Fibroblast of mammary gland (primary cell): ENCODE measurements at places on chromosomes 2 and 18.

- DNase-seq = no peak
Observed at GRCh38 chr2:239883326-239884050, 141.7 kb downstream of the NDUFA10 start.

DNA sequence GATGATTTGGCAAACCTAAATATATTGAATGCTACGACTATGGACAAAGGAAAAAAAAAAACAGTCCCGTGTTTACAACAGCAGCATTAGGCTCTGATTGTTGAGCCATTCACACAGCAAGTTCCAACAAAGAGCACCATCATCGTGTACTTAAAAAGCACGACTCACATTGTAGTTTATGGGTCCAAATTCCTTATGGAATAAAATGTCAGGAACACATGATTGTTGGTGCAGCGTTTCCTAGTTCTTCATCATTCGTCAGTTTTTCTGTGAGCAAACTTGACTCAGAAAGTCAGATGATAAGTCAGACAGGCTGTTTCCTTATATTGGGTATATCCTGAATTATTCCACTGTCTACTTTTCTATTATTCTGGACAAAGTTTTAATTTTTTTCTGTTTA, 10.0 kb upstream of the KIDINS220 start:
- DNase-seq = peak; percentile 58

GRCh38 chr18:23178661-23179081, 43.4 kb downstream of the CABLES1 start:
- DNase-seq = no peak

GRCh38 chr2:143588746-143589145, 459.5 kb downstream of the ARHGAP15 start:
- DNase-seq = no peak

GRCh38 chr2:143939626-143940330, 580.1 kb downstream of the ZEB2 start:
- peak; percentile 34 for DNase-seq

GRCh38 chr2:196798980-196799379, 503 bp downstream of the GTF3C3 start:
- DNase-seq = peak; percentile 20

GRCh38 chr18:25109484-25109883, 242.5 kb downstream of the ZNF521 start:
- DNase-seq = peak; percentile 29

GRCh38 chr2:144500563-144500962, 19.4 kb downstream of the ZEB2 start:
- DNase-seq = no peak

GRCh38 chr2:182241936-182242335, 184.9 kb downstream of the PDE1A start:
- DNase-seq = no peak

GRCh38 chr2:127411653-127412369, 6.4 kb upstream of the PROC start:
- no peak for DNase-seq

GRCh38 chr18:26723981-26724380, 141.5 kb downstream of the AQP4 start:
- DNase-seq = no peak

GRCh38 chr2:146451972-146452371, 1392.9 kb upstream of the ACVR2A start:
- DNase-seq = no peak

DNA sequence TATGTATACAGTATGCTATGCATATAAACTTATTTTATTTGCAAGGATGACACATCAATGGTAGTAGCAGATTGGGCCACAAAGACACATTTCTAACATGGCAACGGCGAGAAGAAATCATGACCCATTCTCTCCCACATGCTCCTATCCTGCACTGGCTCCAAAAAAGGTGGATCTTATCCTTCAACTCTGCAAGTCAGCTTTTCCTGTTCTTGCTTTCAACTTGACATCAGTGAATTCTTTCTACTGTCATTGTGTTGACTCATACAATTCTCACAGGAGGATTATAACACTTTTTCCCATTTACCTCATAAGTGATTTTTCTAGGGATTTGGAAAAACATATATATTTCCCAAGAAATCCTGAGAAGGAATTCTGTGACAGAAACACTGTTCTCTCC, 53.1 kb downstream of the ACVR1 start:
- peak; percentile 90 for DNase-seq

DNA sequence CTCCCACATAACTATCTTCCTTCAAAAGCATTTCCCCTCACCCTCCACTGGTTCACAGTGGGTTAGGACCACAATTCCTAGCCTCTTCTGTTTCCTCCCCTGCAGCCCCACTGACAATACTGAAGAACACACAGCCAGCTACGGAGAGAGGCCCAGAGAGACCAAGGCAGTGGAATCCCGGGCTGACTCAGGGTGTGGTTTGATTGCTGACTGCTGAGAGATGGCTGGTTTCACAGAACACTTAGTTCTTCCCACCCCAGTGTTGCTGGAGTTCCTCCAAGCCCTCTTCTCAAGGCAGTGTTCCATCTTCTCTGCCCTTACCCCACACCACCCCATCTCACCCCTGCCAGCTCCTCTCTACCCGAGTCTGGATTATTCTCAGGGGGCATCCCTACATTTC, 43.3 kb upstream of the ZFP36L2 start:
- peak; percentile 99 for DNase-seq

DNA sequence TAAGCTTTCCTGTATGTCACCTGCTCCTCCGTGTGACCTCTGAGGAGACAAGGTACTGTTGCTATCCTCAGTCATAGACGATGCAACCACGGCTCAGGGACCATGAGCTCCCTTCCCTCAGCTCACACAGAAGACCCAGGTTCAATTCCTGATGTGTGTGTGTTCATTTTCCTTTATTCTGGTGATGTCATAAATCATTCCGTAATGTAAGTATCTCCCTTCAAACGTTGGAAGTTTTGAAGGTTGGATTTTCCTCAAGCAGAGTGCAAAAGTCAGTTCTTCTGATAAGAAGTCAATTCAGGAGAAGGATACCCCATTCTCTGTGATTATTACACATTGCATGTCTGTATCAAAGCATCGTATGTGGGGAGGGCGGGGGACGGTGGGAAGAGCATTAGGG, 118.9 kb upstream of the FAM136A start:
- DNase-seq = no peak

GRCh38 chr2:212908031-212908430, 243.4 kb downstream of the IKZF2 start:
- no peak for DNase-seq

DNA sequence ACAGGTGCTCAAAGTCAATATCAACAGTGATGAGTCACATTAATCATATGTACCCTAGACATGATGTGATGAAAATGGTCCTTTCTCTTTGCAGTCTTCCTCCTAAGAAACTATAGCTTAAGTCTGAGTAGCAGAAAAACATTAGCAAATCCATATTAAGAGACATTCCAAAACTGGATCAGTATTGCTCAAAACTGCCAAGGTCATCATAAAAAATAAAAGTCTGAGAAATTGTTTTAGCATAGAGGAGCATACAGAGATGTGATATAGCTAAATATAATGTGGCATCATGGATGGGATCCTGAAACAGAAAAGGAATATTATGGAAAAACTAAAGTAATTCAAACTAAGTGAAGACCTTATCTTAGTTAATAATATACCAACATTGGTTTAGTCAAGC, 1316.1 kb downstream of the SUCLG1 start:
- no peak for DNase-seq

GRCh38 chr18:59733421-59733820, 36.2 kb upstream of the CCBE1 start:
- DNase-seq = no peak

DNA sequence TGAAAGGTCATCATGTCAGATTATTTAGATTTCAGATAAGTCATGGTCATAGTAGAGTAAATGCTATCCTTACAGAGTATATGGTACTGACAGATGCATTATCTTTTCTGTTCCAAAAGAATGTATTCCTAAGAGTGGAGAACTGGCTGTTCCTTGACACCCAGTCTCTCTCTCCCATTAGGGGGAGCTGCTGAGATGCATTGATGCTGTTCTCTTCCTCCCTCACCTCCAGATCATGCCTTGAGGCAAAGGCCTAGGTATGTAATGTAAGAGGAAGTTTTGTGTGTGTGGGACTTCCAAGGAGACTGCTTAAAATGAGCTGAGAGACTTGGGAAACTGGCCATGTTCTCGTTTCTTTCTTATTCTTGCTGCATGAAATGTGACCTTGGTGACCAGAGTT, 979.5 kb upstream of the CELF4 start:
- DNase-seq = no peak

DNA sequence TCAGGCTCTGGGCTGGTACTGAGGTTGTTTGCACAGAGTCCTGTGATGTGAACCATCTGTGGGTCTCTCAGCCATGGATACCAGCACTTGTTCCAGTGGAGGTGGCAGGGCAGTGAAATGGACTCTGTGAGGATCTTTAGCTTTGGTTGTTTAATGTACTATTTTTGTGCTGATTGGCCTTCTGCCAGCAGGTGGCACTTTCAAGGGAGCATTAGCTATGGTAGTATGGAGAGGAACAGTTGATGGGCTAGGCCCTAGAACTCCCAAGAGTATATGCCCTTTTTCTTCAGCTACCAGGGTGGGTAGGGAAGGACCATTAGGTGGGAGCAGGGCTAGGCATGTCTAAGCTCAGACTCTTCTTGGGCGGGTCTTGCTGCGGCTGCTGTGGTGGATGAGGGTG, 257.0 kb upstream of the GYPC start:
- no peak for DNase-seq

GRCh38 chr2:46169467-46169866, 127.7 kb upstream of the EPAS1 start:
- DNase-seq = no peak

DNA sequence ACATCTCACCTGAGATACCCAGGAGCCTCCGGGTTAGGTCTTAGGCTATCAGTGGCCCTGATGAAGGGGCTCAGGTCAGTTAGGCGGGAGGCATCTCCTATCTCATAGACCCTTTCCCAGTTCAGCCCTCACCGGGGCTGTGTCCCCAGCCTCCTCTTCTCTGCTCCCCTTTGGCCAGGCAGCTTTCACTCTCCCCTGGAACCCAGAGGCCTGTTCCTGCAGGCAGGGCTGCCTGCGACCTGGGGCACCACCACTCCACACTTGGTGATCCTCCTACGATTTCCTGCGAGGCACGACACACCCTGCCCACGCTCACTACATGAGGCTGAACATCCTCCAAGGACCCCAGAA, 51.2 kb downstream of the SFXN5 start:
- DNase-seq = no peak

DNA sequence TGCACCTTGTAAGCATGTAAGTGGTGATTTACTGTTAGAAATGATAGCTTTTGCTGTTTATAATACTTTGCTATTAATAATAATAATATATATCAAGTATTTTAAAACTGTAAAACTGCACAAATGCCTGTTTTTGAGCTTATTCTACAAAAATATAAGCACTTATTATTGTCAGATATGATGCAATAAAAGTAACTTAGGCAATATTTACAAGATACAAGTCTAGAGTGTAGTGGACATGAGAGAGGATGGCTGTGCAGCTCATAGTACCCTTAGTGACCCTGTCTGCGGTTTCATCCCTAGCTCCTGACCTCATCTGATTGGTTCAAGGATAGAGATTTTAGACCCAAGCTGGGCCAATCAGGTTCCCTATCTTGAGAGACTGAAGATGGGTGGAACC, 178.4 kb downstream of the MTX2 start:
- no peak for DNase-seq

DNA sequence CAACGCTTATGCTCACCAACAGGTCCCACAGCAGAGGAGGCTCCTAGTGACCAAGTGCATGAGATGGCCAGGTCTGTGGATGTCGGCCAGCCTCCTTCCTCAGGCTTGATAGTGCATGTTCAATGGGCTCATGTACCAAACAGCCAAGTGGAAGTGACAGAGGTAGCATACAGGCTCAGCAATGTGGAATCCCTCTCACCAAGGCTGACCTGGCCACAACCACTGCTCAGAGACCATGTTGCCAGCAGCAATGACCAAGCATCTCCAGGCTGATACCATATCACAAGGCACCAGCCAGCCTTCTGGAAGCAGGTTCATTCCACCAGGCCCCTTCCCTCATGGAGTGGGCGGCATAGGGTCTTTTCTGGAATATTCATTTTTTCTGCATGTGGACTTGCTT, 61.5 kb downstream of the REEP1 start:
- no peak for DNase-seq

GRCh38 chr18:54181856-54182602, 42.4 kb downstream of the MBD2 start:
- peak; percentile 23 for DNase-seq

- no peak for DNase-seq
Observed at GRCh38 chr2:159912580-159912979, 114.6 kb upstream of the CD302 start.

- no peak for DNase-seq
Observed at GRCh38 chr2:72581560-72582181, 244.2 kb downstream of the EXOC6B start.

DNA sequence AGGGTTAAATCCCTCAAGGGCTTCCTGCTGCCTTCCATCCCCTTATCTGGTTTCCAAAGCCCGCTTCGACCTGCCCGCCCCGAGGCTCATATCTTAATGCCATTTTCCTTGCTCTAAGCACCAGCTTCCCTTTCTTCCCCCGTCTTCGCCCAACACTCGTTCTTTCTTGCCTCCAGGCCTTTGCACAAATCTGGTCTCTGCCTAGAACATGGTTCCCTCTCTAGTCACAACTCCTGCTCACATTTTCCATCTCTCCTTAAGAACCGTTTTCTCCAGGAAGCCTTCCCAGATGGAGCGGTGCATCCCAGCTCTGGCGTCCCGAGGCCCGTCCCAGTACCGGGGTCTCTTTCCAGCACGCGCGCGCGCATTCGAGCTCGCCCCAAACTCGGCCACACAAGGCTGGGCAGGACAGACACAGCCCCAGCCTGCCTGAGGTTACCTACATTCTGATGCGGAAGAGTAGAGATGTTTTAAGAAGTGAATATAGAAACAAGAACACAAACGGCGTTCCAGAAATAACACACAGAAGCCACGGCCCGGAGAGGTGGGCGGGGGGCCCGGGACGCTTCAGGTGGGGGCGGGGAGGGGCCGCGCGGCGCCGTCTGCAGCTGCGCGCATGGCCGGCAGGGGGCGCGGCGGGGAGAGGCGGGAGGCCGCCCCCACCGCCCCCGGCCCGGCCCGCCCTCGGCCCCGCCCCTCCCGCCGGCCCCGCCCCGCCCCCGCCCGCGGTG, at the start of gene DGKD:
TSS of gene DGKD (plus strand) at position 726 of the 731 bp plus-strand sequence. CDS start 25 bp downstream, outside the sequence.
- peak; percentile 14 for DNase-seq

GRCh38 chr2:62814123-62814522, 108.6 kb downstream of the EHBP1 start:
- DNase-seq = peak; percentile 91

DNA sequence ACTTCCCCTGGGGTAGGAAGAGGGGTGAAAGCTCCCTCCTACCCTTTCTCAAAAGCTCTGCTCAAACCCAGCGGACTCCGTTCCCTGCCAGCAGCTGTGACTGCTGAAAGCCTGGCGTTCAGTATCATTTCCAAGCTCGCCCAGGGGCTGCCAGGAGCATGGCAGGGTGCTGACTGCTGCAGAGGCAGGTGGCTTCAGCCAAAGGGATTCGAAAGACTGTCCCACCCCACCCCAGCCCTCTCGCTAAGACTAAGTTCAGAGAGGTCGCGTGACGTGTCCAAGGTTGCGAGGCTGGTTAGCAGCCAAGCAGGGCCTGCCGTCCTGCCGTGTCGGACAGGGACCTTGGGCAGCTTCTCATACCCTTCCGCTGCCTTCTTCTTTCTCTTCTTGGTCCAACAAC, 72.3 kb upstream of the RAB12 start:
- no peak for DNase-seq
